ENCODE measurements at places on chromosomes 4 and X. TPM values are rescaled to one million over a fixed set of nuclear protein-coding genes. Genes with fewer than 3 reads are reported as not detected.
A peak's percentile ranks its signal among the peaks of the same experiment; 100 is the strongest.

Gene MAP3K15
- not detected for total RNA-seq

DNA sequence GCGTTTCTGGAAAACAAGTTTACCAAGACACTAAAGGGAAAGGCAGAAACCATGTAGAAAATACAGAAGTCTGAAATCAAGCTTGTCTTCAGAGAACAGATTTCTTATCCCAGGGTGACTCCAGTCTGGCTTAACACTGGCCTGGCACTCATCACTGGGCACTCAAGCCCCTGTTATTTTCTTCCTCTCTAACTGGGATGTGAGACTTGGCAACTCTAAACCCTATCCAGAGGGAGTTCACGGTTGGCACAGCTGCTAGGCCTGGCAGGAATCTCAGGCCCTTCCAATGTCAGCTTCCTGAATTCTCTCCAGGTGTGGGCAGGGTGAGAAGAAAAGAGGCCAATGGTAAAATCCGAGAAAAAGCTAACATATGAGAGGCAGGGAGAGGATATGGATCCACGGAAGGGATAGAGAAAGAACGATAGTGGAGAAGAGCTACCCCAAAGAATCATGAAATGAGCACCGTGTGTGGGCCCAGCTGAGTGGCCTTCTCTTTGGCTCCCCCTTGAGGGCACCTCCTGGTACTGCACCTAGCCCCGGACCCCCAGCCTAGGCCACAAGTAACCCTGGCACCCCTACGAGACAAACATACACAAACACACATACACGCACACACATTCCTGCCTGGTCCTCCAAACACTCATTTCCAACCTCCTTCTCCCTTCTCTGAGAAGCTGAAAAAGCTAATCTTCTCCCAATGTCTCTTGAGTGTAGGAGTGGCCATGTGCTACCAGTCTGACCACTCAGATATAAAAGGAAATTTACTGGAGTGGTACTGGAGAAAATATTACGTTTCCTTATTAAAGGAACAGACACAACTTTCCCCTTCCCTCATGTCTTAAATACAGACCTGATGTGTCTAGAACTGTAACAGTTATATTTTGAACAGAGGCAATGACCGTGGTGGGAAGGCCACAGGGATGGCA, 16.6 kb upstream of the PTCHD1 start:
- DNase-seq = peak; percentile 17

Gene BEX2
- not detected for total RNA-seq

DNA sequence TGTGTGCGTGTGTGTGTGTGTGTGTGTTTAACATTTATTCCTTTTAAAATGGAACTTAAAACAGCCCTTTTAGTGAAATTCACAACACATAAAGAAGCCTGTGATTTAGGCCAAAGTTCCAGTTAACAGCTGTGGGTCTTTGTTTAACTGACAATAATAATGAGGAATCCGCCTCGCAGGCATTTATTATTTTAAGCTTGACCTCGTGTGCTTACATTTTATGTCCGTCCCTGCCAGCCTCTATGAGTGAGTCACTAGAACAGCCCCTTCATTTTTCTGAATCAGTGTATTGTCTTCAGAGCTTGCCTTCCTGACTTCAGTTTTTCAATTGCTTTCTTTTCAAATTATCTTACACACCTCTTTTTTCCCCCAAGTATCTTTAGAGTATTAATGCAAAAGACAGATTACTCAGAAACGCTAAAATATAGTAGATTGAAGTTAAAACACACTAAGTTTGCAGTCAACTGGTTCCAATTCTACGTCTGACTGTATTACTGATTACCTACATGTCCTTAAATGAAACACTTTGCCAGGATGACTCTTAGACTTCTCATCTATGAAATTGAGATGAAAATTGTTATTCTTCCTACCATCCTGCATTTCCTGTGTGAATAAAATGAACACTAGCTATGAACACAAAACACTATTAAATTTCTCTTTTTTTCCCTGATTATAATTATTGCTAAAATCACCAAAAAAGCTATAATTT, 319.6 kb upstream of the HS3ST1 start:
- DNase-seq = peak; percentile 3

DNA sequence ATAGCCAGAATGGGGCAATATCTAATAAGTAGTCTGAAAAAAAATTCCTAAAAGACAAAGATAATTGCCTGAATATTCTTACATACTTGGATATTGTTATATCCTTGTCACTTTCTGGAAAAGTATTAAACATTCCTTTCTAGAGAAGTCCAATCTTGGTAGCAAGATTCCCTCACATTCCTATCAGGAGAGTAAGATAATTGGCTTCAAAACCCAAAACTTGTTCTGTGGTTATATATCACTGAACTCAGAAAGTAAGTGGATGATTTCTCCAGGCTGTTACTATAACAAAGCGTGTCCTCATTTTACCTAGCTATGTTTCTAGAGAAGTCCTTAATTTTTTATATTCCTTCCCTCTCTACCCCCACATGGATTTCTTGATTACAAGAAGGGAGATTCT, 46.0 kb upstream of the TEX13A start:
- no peak for DNase-seq

GRCh38 chr4:73853246-73853704, at the start of gene PF4V1:
TSS of gene PF4V1 (plus strand) at chr4:73853296. CDS start at chr4:73853363, 67 bp downstream.
- DNase-seq = no peak

Gene PPP4R3C
- not detected for total RNA-seq

Gene RENBP
- not detected for total RNA-seq

GRCh38 chr4:172352356-172352755, 539.2 kb downstream of the GALNTL6 start:
- DNase-seq = no peak

DNA sequence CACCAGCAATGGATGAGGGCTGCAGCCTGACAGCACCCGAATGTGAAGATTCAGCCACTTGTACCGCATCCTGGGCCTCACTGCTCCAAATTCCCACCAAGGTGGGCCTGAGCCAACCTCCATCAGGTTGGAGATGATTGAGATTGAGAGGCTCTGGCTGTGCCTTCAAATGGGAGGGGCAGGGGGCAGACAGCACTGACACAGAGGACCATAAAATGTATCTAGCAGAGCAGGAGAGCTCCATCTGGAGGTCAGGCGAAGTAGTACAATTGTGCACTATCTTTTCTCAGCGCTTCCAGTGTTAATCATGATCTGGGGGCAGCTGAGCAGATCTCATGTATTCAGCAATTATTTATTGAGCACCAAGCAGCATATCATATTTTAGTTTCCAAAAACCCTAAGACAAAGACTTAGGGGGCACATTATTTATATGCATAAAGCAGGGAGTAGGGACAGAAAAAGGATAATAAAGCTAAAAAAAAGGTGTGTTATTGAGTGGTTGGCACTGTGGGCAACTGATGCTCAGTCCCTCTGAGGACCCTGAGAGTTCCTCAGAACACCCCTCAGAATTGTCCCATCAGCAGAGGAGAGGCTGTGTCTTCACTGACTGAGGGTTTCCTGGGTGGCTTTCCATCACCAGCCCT, 31.6 kb upstream of the C1QTNF7 start:
- DNase-seq = peak; percentile 49

Gene SMARCA1
- total RNA-seq = 58.4 TPM

Gene FHL1
- 104 TPM for total RNA-seq

Data from SJSA1 (cell line).